ENCODE measurements at places on chromosomes 2 and 18.

- DNase-seq, result no peak
These were observed 343.3 kb downstream of the INSIG2 start for GRCh38 chr2:118431586-118431985.

DNA sequence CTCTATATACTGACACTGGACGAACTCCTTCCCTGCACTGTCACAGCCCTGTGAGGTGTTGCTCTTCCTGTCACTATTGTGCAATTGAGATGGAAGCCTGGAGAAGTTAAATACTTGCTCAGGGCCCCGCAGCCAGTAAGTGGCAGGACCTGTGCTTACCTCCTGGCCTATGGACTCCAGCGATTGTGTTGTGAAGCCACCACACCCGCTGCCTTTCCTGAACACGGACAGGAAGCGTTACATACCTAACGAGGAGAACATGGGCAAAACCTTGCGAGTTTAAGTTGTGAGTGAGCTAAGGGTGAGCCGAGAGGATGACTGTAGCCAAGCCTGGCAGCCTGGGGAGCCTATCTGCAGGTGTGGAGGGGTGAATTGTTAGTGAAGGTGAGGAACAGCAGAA lies 26.1 kb downstream of the RAB31 start:
- DNase-seq, result no peak

DNA sequence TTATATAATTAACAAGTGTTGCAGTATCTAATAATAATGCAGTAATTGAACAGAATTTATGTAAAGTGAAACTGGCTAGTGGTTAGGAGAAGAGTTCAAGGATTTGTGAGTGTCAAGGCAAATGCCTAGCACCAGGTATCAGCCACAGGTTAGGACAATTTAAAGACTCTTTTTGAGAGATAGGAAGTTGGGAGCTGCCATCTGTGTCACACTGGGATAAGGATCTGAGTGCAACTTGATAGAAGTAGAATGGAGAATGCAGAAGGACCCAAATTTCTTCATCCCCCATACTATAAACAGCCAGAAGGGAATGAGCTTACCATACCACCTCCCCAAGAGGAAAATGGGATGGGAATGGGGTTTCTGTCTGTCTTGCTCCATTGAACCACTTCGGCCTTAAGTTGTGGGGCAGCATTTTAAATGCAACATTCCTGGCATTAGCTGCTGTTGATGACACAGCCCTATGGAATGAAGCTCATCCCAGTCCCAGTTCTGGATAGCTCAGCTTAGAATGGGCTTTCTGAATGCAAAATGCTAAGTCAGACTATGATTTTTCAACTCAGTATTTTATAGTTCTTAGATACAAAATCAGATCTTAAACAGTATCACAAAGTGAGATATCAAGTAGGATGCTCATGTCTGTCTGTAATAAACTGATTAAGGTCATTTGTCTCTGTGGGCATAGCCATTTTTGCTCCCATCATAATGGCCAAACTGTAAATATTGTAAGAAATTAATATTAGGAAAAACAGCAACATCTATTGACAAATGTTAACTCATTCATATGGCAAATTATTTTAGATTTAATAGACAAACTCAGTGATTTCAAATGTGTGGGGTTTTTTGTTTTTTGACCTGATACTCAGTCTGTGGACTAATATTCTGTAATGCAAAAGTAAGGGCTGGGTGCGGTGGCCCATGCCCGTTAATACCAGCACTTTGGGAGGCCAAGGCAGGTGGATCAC lies 44.0 kb downstream of the GPR155 start:
- DNase-seq, result no peak

DNA sequence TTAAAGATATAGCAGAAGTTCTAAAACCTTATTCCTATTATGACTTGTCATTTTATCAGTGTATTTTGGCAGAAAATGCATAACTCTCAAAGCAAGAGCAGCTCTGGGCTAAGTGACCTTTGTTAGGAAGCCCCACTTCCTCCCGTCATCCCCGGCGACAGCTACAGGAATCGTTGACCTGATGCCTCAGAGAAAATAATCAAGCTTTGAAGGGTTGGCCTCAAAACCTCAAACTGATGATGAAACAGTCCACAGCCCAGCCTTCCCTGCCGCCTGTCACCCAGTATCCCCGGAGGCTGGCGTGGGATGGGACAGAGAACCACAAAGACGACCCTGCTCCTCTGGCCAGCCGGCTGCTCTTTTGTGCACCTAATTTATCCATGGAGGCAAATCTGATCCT lies 65.3 kb downstream of the KCNF1 start:
- no peak for DNase-seq

- no peak for DNase-seq
These were observed 541.2 kb downstream of the NUP35 start for GRCh38 chr2:183665425-183665824.

DNA sequence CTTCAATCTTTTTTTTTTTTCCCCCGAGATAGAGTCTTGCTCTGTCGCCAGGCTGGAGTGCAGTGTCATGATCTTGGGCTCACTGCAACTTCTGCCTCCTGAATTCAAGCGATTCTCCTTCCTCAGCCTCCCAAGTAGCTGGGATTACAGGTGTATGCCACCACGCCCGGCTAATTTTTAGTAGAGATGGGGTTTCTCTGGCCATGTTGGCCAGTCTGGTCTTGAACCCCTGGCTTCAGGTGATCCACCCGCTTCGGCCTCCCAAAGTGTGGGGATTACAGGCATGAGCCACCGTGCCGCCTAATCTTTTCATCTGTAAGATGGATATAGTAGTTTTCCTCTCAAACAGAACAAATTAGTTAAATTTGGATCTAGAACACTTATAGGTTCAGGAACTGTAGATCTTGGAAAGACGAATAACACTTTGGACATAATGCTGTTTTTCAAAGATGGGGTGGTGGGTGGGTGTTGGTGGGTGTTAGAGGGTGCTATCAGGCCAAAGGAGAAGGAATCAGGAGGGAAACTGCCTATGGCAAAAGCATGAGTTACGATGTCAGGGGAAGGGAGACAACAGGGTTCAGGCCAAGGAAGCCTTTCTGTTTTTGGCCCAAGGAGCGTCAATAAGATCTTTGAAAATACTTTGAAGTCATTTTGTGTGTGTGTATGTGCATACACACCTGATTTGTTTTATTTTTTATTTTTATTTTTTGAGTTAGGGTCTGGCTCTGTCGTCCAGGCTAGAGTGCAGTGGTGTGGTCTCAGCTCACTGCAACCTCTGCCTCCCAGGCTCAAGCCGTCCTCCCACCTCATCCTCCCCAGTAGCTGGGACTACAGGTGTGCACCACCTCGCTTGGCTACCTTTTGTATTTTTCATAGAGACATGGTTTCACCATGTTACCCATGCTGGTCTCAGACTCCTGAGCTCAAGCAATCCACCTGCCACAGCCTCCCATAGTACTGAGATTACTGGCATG lies 6.8 kb downstream of the RPL37A start:
- no peak for DNase-seq

- no peak for DNase-seq
These were observed 1.4 kb downstream of the PHLPP1 start for GRCh38 chr18:62716619-62717168.

GRCh38 chr2:180359522-180360282 lies 352.6 kb upstream of the CWC22 start:
- DNase-seq, result no peak

- DNase-seq, result no peak
These were observed 141.2 kb downstream of the RTN4 start for GRCh38 chr2:54909001-54909400.

- DNase-seq, result no peak
These were observed 79.3 kb downstream of the ABI2 start for GRCh38 chr2:203407496-203407895.

DNA sequence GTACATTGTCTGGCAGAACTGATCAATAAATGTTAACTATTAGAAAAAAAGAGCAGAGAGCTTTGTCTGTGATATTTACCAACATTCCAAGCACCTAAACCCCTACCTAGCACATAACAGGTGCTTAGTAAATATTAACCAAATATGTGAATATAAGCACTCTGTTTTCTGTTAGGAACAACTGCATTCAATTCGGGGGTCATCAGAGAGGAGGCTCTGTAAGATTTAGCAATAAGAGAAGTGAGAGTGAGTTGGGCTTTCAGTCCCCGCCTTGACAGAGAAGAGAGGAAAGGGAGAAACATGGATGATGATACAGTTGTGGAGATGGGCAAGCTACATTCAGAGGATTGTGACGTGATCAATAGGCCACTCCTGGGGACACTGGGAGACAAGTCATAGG lies 47.7 kb downstream of the MYOM1 start:
- no peak for DNase-seq

GRCh38 chr2:197204519-197205250 lies 105.9 kb downstream of the ANKRD44 start:
- no peak for DNase-seq

DNA sequence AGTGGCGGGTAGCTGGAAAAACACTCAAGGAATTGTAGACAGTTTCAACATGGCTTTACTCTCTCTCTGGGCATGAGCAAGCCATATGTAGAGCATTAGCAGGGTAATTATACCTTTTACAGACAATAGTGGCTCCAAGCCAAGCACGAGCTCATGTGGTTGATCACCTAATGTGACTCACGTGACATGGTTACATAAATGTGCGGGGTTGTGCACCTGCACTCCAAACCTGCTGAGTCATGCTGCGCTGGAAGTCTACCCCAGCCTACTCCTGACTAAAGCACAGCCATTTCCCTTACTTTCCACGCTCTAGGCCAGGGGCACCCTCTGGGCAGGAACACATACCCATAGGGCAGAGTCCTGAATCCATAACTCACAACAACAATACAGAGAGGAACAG lies 232.8 kb downstream of the MBD5 start:
- no peak for DNase-seq

DNA sequence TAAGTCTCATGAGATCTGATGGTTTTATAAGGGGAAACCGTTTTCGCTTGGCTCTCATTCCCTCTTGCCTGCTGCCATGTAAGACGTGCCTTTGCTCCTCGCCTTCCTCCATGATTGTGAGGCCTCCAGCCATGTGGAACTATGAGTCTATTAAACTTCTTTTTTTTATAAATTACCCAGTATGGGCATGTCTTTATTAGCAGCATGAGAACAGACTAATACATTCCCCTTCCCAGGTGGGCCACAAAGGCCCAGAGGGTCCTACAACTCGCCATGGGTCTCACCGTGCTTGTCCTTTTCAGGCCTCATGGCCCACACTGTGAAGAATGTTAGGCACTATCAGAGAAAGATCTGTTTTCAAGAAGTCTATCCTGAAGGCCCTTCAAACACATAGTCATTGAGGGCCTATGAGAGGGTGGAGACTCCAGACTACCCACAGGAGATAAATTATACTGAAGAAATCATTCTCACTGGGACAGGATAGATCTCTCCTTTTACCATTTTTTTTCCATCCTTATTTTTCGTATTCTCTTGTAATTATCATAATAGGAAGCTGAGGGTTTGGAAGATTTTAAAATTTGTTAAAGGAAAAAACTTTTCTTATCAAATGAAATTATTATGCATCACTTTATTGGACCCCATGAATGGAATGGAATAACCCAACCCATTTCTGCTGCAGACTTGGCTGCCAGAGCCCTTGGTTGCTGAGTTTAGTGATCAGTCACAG lies 91.0 kb upstream of the MSH2 start:
- DNase-seq, result no peak

DNA sequence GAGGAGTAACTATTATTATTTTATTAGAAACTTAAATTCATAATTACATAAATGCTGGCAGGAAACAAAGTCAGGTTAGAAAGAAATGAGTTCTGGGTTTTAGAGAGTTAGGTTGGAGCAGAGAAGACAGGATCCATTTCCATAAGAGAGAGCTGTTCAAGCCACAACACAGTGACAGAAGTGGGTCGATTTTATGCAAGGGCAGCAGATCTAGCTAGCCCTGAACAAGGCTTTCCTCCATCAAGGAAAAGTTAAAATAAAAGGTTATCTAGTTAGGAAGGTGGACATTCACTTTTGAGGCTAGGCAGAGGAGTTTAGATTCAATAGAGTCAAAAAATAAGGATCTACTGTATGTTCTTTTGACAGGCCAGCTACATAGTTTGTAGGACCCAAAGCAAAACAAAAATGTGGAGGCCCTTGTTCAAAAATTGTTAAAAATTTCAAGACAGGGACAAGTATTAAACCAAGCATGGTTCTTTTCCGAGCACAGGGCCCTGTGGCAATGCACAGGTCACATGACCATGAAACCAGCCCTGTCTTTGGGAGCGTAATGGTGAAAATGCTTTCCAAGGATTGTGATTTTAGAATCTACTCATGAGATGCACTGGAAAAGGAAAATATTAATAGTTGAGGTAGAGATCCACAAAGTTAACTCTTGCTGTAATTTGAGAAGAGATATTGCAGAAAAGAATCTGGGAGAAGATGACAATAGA lies 91.2 kb upstream of the CREB1 start:
- DNase-seq, result no peak

DNA sequence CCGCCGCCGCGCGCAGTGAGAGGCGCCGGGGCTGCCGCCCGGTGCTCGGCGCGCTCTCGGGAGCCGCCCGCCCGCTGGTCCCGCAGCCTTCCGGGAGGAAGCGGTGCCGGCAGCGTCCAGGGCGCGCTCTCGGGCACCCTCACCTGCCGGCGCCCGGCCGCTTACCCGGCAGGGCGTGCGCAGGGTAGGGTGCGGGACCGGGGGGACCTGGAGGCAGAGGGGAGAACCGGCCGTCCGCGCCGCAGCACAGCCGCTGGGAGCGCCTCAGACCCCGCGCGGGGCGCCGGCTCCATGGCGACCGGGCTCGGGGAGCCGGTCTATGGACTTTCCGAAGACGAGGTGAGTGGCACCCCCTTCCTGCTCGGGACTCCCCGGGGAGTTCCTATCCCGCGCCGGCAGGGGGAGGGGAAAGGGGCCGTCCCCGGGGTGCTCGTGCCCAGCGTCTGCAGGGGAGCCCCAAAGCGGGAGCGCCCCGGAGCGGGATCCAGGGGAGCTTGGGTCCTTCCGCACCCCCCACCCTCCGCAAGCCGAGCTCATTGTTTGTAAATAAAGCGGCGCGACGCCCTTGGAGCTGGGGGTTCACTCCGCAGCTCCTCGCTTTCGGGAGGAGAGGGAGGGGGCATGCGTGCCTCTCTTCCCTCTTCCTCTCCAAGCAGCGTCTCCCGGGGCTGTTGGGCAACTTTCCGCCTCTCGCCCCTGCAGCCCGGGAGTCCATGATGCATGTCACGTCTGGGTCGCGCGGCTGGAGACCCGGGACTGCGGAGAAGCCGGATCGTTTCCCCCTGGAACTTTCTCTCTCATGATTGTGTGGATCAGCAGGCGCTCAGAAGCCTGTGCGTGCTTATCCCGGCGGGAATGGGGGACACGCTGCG lies 580 bp downstream of the NEDD4L start:
- peak; percentile 34 for DNase-seq

GRCh38 chr2:1488181-1488671 lies 75.0 kb downstream of the TPO start:
- no peak for DNase-seq

- no peak for DNase-seq
These were observed 447.2 kb upstream of the SPHKAP start for GRCh38 chr2:228628682-228629081.

GRCh38 chr2:79511320-79511951 lies 1.4 kb upstream of the CTNNA2 start:
- DNase-seq, result no peak

- no peak for DNase-seq
These were observed 26.4 kb downstream of the MYOM1 start for GRCh38 chr18:3193331-3193730.
